ENCODE measurements at places on chromosomes 11 and 22. TPM values are rescaled to one million over a fixed set of nuclear protein-coding genes. Genes with fewer than 3 reads are reported as not detected.
A peak's percentile ranks its signal among the peaks of the same experiment; 100 is the strongest.

DNA sequence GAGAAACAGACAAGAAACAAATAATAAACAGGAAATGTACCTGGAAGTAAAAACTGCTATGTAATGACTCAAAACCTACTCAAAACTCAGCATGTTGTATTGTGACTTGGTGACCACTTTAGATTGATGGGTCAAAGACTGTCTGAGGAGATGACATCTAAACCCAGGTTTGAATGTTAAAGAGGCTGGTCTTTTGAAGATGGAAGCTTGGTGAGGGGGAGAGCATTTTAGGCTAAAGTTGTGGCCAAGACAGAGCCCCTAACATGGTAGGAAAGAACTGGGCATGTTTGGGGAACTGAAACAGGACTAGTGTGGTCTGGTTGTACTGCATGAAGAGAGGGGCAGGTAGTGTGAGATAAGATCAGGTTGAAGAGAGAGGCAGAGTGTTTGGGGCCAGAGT lies 85.3 kb upstream of the MYO18B start:
- DNase-seq: no peak

DNA sequence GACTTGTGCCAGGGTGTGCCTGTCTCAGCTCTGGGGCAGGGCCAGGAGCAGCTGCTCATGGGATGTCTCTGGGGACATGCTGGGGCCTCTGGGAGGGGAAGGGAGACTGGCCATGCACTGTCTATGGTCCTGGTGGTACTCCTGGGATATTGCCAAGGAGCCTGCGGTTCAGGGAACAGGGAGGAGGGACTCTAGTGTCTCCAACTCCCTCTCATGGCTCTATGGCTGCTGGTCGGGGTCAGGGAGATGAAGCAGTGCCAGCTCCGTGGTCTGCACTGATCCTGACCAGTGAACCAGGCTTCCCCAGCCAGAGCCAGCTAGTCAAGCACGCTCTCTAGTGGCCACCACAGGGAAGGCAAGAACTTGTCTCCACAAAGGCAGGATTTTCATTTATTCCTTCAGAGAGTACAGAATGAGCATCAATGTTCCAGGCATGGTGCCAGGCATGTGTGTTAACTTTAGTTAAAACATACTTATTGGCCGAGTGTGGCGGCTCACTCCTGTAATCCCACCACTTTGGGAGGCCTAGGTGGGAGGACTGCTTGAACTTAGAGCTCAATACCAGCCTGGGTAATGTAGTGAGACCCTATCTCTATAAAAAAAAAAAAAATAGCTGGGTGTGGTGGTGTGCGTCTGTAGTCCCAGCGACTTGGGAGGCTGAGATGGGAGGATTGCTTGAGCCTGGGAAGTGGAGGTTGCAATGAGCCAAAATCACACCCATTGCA lies 2.5 kb upstream of the BEST1 start:
- DNase-seq: peak; percentile 86

GRCh38 chr11:94513091-94513490 lies 830 bp downstream of the C11orf97 start:
- no peak for DNase-seq

GRCh38 chr11:109553284-109553683 lies 131.3 kb downstream of the C11orf87 start:
- DNase-seq: no peak

The GGTLC3 gene
- not detected for polyA plus RNA-seq

- DNase-seq: no peak
These were observed 105.0 kb downstream of the FAT3 start for GRCh38 chr11:92329646-92330045.

- no peak for DNase-seq
These were observed 891 bp downstream of the SAMM50 start for GRCh38 chr22:43955883-43956782.

DNA sequence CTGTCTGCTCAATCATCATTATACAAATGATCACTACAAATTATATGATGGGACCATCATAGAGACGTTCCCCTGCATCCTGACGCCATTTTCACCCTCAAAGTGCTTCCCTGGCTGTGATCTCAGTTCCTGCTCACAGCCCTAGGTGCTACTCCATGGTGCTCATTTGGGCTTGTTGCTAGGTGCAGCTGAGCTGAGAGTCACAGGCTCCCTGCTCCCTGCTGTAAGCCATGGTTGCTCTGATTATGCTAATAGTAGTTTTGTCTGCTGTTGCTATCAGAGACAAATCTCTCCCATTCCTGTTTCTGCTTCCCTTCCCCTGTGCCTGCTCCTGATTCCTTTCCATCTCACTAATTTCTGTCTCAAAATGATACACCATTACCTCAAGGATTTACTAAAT lies 474.3 kb downstream of the METTL15 start:
- DNase-seq: no peak

The C11orf87 gene
- polyA plus RNA-seq: 0.01 TPM

The CSNK1E gene
- 64.8 TPM for polyA plus RNA-seq

- no peak for DNase-seq
These were observed 10.7 kb downstream of the CD6 start for GRCh38 chr11:60982184-60982583.

DNA sequence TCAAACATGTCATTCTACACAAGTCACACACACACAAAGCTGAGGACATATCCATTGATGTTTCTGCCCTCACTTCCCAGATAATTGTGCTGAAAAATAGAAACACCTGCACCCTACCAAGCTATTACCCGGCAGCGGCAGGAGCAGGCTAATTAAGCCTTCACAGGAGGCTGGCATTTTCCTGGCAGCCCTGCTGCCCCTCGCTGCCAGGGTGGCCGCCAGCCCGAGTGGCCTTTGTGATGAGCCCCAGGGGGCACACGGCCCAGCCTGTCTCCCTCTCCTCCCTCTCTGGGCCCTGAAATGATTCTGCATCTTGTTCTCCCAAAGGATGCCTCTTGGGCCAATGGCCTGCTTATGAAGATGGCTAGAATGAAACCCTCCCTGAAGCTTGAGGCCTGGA lies 76.2 kb upstream of the TP53I11 start:
- no peak for DNase-seq

DNA sequence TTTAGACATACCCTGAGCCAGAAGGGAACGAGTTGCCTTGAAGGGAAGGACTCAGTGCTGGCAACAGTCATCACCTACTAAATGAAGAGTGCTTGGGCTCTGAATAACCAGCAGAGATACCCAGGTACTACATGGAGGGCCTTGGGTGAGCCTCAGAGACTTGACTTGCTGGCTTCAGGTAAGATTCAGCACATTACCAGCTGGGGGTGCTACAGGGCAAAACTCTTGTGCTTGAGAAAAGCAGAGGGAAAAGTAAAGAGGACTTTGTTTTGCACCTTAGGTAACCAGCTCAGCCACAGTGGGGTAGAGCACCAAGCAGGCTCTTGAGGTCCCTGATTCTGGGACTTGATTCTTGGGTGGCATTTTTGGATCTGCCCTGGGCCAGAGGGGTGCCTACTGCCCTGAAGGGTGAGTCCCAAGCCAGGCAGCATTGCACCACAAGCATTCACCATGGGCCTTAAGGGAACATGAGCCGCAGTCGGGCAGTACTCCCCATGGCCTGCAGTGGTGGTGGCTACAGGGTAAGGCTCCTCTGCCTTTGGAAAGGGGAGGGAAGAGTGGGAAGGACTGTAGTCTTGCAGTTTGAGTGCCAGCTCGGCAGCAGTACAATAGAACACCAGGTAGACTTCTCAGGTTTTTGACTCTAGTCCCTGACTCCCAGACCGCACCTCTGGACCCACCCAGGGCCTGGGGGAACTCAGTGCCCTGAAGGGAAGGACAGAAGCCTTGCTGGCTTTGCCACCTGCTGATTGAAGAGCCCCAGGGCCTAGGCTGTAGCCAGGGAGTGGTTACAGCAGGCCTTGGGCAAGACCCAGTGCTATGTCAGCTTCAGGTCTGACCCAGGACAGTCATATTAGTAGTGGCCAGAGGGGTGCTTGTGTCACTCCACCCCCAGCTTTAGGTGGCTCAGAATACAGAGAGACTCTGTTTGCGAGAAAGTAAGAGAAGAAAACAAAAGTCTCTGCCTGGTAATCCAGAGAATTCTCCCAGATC lies 22.7 kb upstream of the PLEKHA7 start:
- no peak for DNase-seq

DNA sequence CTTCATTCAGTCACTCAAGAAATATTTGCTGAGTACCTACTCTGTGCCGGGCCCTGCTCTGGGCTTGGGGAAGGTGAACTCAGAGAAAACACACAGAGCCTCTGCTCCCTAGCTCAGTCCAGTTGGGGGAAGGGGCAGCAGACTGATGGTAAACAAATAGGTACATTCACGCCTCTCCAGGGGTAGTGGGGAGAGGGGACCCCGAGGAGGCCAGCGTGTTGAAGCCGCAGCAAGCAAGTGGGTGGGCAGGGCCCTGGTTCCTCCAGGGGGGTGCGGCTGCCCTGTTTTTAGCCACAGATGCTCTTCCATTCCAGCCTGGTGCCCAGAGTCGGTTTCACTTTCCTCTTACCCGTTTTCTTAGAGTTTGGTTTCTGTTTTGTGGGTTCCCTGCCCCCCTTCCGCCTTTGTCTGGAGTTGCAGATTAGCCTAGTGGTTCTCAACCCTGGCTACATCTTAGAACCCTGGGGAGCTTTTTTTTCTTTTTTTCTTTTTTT lies 8.7 kb downstream of the DRAP1 start:
- peak; percentile 47 for DNase-seq

DNA sequence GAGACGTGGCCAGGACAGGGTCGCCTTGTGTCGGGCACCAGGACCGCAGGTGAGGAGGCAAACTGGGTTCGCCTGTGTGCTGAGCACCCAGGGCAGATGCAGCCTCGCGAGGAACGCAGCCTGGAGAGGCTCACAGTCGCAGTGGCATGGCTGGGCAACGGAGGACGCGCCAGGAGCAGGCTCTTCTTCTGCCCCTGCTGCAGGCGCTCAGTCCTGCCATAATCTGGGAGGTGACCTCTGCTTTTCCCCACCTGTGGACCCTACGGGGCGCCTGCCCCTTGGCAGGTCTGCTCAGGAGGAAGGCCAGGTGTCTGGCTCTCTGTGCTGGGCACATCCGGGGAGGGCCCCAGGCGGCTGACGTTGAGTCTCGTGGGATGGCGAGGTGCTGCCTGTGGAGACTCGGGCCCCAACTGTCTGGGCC lies 1136.2 kb downstream of the BRD1 start:
- DNase-seq: no peak

The KCNK7 gene
- polyA plus RNA-seq: 0.42 TPM

GRCh38 chr22:33921525-33922348 lies 1.5 kb upstream of the LARGE1 start:
- peak; percentile 71 for DNase-seq

- DNase-seq: no peak
These were observed 22.3 kb upstream of the GUCY1A2 start for GRCh38 chr11:107040433-107041087.

The MN1 gene
- polyA plus RNA-seq: 3.9 TPM

DNA sequence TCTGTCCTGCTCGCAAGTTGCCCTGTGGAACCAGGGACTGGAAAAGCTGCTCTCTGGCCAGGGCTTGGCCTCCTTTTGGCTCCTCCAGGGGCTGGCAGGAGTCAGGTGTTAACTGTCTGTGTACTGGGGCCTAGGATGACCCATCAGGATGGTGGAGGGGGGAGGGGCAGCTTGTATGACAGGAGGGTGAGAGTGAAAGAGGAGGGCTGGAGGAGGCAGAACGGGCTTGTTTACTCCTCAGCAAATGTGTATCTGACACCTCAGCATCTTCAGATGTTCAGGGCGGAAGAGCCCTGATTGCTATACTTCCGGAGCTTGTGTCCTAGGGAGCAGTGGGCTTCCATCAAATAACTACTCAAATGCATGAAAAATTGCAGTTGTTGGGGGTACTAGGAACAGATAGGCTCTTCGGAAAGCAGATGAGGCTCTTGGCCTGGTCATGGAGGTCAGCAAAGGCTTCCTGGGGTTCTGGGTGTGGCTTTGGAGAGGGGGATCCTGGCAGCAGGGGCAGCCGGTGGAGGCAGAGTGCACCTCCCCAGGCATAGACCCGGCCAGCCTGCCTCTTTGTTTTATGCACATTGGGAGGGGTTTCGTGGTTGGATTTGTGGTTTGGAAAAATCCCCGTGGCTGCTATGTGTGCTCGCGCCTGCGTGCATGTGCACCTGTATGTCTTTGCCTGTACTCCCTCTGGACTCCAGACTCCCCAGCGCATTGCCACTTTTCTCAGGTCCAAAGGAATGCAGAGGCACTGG lies 31.2 kb downstream of the CD82 start:
- DNase-seq: no peak

The GAS2L1 gene
- 48.3 TPM for polyA plus RNA-seq

Measured in heart left ventricle (tissue), 16 donors.